ENCODE measurements at places on chromosomes 5 and 9.
A peak's percentile ranks its signal among the peaks of the same experiment; 100 is the strongest.

DNA sequence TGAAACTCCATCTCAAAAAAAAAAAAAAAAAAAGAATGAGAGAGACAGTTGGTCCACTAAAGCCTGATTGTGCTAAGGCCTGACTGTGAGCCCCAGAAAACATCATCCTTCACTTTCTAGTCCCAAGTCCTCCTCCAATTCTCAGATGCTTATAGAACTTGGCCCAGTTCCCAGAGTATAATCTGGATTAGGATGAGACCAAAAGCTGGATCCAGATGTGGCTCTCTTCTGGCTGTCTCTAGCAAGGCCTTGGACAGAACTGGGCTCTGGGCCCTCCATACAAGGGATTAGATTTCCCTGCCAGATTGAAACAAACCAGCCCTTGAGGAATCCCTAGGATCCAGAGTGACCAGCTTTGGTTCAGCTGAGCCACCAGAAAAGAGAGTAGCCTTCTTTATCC is 98.4 kb upstream of the ZNF366 start:
- no peak for DNase-seq

GRCh38 chr9:1979741-1980367 is 35.3 kb upstream of the SMARCA2 start:
- DNase-seq, result peak; percentile 96

- no peak for DNase-seq
These were observed 1587.7 kb upstream of the NUDT12 start for GRCh38 chr5:105150323-105150722.

DNA sequence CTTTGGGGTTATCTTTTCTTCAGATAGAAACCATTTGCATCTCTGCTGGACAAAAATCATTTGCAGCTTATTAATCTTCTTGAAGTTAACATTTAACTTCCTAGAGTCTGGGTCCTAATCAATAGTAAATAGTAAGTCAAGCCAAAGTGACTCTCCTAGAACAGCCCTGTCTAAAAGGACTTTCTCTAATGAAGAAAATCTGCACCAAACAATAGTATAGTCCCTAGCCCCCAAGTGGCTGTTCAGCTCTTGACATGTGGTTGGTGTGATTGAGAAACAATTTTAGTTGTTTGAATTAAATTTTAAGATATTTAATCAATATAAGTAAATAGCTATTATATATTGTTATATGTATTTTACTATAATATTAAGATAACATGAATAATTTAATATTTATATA is 64.6 kb upstream of the SHB start:
- DNase-seq, result no peak

DNA sequence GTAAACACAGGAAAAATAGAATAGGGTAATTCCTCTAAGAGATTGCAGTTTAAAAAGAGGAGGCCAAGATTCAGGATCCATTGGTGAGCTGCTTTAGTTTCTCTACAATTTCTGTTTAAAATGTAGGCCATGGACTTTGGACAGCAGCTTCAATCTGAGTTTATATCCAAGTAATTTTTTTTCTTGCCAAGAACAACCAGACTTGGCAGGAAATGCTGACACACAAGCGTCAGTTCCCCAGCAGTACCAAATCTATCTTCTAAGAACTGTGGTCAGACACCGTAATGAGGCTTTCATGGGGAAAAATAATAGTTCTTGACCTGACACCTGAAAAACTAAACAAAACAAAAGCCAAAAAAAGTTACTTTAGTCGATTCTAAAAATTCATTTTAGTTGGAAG is 528.8 kb downstream of the CSNK1G3 start:
- no peak for DNase-seq

DNA sequence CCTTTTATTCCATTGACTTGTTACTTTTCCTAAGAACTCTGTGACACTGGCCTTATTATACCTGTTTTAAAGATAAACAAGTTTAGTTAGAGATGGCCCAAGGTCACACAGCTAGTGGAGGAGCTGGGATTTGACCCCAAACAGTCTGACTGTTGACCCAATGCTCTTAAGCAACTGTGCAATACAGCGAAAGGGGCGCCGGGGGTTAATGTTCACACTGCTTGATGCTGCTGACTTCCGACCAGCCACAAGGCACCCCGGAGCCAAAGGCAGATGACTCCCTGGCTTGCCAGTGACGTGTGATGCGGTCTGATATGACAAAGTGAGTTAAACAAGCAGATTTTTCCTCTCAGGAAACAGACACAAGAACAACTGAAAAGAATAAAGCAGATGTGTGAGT is 23.9 kb downstream of the PIK3R1 start:
- DNase-seq, result peak; percentile 94

DNA sequence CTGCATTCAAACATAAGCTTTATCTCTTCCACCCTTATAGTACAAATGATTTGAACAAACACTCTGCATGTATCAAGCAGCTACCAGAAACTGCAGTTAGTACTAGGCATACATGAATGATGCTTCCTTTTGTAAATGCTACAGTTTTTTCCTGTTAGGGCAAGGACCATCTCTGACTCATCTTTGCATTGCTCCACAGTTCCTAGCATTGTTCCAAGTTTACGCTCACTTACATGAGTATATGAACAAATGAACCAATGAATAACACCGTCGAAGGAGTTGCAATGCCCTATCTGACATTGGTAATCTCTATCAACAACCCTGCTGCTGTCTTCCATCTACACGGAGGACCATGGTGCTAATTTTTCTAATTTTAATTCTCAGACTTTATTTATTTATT is 2.1 kb upstream of the ALDH7A1 start:
- peak; percentile 14 for DNase-seq

DNA sequence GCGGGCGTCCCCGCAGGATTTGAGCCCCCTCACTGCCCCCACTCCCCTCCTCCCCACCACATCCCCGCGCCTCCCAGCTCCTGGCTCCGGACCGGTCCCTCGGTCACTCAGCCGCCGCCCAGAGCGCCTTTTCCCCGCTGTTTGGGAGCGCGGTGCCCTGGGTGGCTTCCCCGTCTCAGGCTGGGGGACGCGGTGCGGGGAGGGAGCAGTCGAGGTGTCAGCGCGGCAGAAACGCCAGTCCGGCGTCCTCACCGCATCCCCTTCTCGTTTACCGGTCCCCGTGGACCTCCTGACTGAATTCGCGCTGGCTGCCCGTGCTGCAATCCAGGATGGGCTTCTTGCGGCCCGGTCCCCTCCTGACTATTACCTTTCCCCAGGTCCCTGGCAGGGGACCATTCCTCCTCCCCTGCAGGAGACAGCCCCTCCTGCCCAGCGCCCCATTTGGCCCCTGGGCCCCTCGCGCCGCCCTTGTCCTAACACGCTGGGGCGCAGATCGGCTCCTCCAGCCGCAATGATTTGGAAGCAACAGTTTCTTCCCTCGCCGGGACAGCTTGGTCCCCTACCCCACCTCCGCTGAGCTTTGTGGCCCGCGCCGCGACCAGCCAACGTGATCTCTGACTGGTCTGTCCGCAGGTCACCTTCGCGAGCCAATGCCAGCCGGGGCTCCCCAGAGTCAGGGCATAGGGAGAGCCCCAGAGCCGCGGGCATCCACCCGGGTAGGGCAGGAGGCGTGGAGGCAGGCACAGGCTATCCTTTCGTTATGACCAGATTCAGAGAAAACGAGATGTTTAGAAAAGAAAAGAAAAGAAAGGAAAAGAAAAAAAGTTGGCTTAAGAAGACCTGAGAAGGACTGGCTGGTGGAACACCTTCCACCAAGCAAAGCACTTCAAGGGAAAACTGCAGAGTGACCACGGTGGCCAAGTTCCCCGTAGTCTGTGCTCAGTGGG is 1.2 kb downstream of the ANKRD33B start:
- no peak for DNase-seq

GRCh38 chr5:115084246-115084793 is 85.4 kb downstream of the TRIM36 start:
- peak; percentile 41 for DNase-seq

GRCh38 chr5:135010502-135011354 is 23.3 kb downstream of the PITX1 start:
- DNase-seq, result no peak

DNA sequence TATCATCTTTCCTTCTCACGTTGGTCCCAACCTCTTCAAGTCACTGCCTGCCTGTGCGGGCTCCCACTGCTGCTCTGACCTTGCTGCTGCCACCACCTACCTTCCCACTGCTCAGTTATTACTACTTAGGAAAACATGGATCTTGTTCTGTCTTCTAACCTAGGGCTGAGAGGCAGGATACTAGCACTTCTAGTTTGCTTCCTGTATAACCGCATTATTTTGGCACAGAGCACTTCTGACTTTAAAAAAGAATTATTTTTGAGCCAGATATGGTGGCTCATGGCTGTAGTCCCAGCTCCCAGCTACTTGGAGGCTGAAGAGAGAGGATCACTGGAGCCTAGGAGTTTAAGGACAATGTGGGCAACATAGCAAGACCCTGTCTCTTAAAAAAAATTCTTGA is 135.4 kb upstream of the GNA14 start:
- DNase-seq, result no peak

DNA sequence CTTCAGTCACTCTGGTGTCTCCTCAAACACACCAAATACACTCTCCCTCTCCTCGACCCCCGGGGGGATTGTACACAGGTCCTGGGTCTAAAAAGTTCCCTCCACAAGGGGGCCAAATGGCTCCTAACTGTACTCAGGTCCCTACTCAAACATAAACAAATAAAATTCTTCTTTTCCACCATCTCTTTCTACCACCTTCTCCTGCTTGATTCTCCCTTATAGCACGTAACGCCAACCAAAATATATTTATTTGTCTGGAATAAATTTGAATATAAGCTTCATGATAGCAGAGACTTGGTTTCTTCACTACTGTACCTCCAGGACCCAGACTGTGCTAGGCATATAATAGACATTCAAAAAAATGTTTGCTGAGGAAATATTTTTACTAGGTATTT is 21.4 kb downstream of the ZNF608 start:
- DNase-seq, result no peak

- no peak for DNase-seq
These were observed 102.2 kb downstream of the INIP start for GRCh38 chr9:112615584-112616266.
